IPS DF 19.7 (cell line): ENCODE measurements at places on chromosomes 6 and 20.
A peak's percentile ranks its signal among the peaks of the same experiment; 100 is the strongest.

GRCh38 chr6:80249897-80250296 is 143.4 kb downstream of the BCKDHB start:
- no peak for DNase-seq

DNA sequence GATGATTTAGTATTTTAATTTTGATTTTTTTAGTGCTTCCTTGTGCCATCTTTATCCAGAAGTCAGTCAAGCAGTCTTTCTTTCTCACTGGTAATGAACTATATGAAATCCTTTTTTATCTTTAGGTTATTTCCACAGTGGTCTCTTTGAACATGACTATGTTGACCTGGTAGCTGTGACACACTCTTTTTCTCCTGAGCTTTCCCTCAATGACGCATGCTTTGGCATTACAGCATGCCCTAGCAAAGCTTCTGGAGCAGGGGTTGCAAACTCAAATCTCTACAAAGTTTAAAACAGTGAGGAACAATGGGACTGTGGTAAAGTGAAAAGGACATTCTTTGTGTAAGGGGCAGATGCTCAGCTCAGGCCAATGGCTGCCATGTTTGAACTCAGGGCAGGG is 4.5 kb upstream of the PLAGL1 start:
- no peak for DNase-seq

GRCh38 chr6:5960456-5960855 is 46.3 kb downstream of the NRN1 start:
- no peak for DNase-seq

DNA sequence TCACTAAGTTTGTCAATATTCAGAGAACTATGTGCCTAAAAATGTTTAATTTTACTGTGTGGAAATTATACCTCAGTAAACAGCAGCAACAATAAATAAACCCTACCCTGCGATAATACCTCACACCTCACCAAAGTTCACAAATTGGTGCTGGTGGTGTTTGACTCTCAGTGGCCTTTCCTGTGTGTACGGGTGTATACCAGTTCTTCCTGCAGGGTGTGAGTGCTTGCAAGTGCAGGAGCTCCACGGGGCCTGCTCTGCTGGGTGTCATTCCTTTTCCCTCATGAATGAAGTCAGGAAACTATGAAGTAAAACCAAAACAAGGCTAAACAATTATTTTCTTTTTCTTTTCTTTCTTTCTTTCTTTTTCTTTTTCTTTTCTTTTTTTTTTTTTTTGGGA is 4.1 kb upstream of the ENPP5 start:
- no peak for DNase-seq

GRCh38 chr6:140871911-140872310 is 1260.8 kb upstream of the GJE1 start:
- DNase-seq = no peak

DNA sequence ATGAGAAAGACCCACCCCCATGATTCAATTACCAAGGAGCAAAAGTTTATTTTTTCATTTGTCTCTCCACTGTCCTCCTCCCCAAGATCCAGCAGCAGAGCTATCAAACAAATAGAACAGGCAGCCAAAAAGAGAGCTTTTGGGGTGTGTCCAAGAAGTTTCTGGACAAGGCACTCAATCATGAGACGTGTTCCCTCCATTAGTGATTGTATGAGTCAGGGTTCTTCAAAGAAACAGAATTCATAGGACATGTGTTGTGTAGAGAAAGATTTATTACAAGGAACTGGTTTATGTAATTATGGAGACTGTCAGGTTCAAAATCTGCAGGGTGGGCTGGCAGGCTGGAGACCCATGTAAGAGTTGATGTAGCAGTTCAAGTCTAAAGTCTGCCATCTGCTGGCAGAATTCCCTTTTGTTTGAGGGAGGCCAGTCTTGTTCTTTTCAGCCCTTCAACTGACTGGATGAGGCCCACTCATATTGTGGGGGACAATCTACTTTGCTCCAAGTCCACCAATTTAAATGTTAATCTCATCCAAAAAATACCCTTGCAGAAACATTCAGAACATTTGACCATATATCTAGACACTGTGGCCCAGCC is 248.1 kb upstream of the OPRM1 start:
- DNase-seq = no peak

GRCh38 chr6:151112130-151112529 is 127.6 kb upstream of the AKAP12 start:
- no peak for DNase-seq

DNA sequence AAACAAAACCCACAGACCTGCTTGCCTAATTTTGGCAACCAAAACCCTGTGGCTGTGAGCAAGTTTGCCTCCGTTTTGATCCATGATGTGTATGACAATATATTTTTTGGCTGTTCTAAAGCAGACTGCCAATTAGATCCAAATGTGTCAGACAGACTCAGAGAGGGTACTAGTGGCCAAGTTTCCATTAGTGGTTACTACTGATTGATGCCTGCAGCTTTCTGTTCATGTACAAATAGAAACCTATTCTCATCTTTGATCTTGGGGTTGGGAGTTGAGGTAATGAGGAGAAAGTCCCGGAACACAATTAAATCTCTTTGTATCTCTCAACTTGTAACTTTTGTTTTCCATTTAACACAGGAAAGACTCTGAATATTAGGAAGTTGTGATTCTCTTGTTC is 100.9 kb downstream of the RNF144B start:
- no peak for DNase-seq

GRCh38 chr6:125157725-125158124 is 4.2 kb downstream of the TPD52L1 start:
- DNase-seq = no peak

DNA sequence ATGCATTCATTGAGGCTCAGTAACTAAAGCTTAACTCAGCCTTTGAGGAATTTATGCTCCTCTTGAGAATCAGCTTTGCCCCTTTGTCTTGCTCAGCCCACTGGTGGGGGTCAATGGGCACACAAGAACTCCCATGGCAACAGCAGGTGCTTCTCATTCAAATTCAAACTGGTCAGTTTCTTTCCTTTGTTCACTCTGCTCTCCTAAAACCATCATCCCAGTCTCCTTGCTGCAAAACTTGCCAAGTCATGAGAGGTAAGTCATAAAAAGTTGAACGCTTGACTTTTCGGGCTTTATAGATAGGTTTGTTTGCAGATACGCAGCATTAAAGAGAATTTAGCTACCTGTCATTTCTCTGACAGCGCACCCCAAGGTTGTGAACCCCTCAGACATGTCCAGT is 146.8 kb downstream of the TFAP2A start:
- peak; percentile 75 for DNase-seq

DNA sequence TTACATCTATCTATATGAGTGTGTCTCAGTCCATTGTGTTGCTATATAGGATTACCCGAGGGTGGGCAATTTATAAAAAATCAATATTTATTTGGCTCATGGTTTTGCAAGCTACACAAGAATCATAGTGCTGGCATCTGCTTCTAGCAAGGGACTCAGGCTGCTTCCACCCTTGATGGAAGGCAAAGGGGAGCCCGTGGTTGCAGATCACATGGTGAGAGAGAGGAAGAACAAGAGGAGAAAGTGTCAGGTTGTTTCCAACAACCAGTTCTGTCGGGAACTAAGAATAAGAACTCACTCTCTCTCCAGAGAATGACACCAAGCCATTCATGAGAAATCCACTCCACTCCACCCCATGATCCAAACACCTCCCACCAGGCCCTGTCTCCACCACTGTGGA is 48.2 kb upstream of the TENT5A start:
- DNase-seq = no peak

DNA sequence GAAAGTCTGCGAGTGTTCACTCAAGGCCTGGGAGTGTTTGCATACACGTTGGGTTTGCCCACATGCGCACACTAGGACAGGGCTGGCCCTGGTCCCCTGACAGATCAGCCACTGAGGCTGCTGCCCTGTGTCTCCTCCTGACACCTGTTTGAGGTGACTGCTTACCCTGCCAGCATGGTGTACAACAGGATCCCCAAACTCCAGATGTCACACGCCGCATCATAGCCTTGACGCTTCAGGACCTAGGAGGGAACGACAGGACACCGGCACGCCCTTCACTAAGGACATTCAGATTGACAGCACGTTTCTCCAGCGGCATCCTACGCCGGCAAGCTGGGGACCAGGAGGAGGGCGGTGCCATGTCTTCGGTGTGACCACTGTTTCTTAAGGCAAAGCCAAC is 37.0 kb upstream of the MPC1 start:
- no peak for DNase-seq

GRCh38 chr6:52049252-52050050 is 38.0 kb downstream of the PKHD1 start:
- DNase-seq = no peak

DNA sequence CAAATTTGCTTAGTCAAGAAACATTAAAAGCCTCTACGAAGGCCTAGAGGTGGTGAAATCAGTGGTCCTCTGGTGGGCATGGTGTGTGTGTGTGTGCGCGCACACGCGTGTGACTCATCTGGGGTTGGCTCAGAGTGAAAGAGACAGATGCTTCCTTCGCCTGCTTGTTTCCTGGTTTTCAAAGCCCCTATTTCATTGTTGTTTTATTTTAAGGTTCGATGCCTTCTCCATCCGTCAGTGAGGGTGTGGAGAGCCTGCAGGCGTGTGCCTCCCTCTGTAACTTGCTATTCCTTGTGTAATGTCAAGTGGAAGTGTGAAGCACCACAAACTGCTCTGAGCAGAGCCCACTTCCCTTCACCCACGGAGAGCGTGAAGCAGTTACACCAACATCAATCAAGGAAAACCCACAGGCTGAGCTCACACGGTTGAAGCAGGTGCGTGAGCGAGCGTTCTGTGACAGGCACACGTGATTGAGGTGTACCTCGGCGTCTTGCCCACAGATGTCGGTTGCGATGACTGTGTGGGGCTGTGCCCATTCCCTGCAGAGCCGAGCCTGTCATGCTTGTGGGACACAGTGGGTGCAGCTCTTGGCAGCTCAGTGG is 233.9 kb downstream of the PRL start:
- no peak for DNase-seq

DNA sequence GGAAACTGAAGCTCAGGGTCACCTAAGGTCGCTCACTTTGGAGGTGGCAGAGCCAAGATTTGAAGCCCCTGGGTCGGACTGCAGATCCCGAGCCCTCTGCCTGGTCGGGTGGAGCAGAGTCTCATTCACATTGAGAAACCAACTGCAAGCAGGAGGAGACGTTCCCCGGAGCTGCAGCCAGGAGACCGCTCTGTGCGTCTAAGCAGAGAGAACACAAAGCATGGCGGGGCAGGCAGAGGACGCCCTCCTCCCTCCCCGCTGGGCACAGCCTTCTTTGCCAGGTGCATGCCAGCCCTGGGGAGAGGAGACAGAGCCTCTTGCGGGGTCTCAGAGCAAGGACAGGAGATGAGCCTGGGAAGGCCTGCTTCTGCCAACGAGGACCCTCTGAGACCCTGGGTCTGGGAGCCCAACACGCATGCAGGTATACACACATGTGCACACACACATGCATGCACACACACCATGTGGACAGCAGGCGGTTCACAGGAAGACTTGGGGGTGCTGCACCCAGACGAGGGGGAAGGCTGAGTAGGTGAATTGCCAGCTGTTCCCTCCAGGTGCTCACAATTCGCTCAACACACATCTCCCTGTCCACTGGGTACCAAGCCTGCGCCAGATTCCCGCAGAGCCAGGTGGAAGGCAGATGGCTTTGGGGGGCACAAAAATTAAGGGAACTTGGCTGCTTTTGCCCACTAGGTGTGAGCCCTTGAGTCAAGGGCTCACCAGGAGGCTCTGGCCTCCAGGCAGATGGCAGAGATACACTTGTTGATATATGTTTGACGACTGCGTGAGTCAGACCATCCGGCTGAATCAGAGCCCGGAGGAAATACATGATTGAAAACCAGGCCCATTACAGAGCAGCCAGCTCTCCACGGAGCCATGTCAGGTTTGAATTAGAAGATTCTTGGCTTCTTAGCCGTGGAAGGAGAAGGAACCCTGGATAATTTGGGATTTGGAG is 5.5 kb upstream of the NTSR1 start:
- no peak for DNase-seq

DNA sequence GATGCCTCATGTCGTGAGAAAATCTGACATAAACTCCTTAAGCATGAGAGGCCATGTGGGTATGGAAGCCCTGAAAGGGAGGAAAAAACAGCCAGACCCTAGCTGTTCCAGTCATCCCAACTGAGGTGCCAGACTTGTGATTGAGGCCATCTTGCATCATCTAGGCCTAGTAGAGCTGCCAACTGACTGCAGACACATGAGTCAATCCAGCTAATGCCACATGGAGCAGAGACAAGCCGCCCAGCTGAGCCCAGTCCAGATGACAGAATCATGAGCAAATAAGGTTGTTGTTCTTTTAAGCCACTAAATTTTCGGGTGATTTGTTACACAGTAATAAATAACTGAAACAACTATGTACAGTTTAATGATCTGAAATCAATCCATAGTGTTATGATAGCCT is 680.9 kb downstream of the MAFB start:
- DNase-seq = no peak

GRCh38 chr20:5467086-5467485 is 150.3 kb upstream of the PROKR2 start:
- DNase-seq = no peak

- no peak for DNase-seq
Measured at GRCh38 chr6:106535012-106535411, 94.3 kb downstream of the RTN4IP1 start.

- DNase-seq = no peak
Measured at GRCh38 chr6:111747396-111747795, 125.9 kb downstream of the FYN start.

GRCh38 chr20:44704551-44704971 is 10.6 kb upstream of the CCN5 start:
- DNase-seq = no peak

DNA sequence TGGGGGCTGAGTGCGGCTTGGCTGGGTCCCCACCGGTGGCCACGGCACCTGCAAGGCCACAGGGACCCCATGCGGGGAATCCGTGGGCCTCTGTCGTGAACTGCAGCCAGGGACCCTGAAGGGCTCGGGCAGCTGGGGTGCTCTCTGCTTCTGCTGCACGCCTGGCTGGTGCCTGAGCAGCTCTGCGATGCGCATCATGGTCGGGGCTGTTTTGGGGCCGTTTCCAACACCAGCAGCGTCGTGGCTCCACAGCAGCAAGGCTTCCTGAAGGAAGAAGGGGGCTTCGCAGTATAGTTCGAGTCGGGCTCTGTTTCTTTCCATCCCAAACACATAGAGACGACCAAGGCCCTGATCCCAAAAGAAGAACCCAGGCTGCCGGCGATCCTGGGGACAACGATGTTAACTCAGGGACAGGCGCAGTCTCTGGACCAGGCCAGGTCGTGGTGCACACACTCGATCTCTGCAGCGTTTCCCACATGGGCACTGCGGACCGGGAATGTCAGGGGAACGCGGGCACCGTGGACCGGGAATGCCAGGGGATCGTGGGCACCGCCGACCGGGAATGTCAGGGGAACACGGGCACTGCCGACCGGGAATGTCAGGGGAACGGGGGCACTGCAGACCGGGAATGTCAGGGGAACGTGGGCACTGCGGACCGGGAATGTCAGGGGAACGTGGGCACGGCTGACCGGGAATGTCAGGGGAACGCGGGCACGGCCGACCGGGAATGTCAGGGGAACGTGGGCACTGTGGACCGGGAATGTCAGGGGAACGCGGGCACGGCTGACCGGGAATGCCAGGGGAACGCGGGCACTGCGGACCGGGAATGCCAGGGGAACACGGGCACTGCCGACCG is 36.8 kb upstream of the BHLHE23 start:
- DNase-seq = no peak

DNA sequence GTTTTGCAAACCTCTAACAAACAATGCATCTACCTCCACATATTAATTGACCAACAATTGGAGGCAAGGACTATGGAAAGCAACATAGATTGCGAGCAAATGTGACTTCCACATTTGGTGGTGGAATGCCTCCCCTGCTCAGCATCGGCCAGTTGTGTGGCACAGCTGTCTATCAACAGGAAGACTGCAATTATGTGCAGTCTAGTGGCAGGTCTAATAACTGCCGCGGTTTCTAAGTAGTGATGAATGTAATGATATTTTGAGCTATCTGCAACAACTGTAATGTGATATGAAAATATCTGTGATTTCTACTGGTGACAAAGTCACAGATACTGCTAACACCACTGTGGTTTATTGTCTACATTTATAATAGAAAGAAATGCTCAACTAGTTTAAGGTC is 56.8 kb downstream of the NCR2 start:
- no peak for DNase-seq
